ENCODE measurements at places on chromosomes 13 and 19.

- DNase-seq = no peak
Measured at GRCh38 chr13:111486331-111486730, 165.9 kb downstream of the TEX29 start.

DNA sequence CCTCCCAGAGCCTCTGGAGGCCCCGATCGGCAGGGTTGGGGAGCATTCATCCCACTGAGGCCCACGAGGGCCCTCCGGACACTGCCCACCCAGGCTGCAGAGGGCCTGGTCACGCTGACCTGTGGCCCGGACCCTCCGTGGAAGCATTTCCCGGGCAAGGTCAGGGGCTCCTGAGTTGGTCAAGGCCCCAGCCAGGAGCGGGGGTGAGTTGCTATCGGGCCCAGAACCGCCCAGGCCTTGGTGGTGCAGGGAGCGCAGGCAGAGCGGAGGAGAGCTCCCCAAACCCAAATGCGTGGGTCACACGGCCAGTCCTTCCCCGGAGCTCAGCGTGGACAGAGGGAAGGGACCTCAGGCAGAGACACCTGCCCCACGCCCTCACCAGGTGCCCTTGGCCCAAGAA, 25.7 kb downstream of the GPX4 start:
- no peak for DNase-seq

GRCh38 chr19:10286803-10287737, at the start of gene ICAM4:
ICAM4 (plus strand) TSS chr19:10286955; CDS start chr19:10287013, 58 bp downstream.
- DNase-seq = no peak

GRCh38 chr19:18526316-18526715, 4.4 kb upstream of the ELL start:
- no peak for DNase-seq

GRCh38 chr13:37442996-37443395, 155.6 kb downstream of the POSTN start:
- DNase-seq = no peak

DNA sequence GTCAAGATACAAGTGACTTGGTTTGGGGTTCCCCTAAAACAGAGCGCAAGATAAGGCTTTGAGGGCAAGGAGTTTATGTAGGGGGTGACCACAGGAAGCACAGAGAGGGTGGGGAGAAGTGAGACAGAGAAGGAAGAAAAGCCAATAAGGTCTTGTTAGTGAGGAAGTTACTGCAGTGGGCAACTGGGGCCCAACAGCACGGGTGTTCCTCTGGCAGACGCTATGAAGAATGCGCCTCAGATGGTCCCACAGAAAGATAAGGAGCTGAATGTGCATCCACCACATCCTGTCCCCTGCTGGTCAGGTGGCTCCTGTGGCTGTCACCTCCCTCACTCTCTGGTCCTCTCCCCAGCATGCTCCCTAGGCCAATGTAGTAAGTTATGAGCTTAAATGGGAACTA, 333.5 kb downstream of the TSHZ3 start:
- DNase-seq = no peak

GRCh38 chr19:29576761-29577648, 29.1 kb upstream of the POP4 start:
- DNase-seq = no peak

- DNase-seq = no peak
Measured at GRCh38 chr19:5974721-5975387, 3.1 kb downstream of the RANBP3 start.

- no peak for DNase-seq
Measured at GRCh38 chr19:50238043-50238442, 34.6 kb downstream of the MYH14 start.

DNA sequence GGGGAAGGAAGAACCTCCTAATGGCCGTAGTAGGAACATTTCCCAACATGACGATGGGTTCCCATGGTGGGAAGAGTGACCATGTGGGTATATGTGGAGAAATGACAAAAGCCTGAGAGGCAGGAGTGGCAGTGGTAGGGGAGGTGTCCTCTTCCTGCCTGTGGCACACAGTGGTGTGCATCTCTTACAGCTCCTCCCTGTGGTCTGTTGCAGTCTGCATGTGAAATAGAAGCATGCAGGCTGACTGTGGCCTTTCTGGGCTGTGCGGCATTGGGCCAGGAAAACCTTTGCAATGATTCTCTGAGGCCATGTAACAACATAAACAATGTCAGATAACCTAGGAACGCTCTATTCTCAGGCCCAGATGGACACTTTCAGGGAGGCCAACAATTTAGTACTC, 84.0 kb downstream of the LACC1 start:
- DNase-seq = no peak

- DNase-seq = peak; percentile 16
Measured at GRCh38 chr13:26529441-26529840, 28.0 kb upstream of the WASF3 start.

GRCh38 chr13:67833564-67833963, 603.4 kb upstream of the PCDH9 start:
- DNase-seq = no peak

DNA sequence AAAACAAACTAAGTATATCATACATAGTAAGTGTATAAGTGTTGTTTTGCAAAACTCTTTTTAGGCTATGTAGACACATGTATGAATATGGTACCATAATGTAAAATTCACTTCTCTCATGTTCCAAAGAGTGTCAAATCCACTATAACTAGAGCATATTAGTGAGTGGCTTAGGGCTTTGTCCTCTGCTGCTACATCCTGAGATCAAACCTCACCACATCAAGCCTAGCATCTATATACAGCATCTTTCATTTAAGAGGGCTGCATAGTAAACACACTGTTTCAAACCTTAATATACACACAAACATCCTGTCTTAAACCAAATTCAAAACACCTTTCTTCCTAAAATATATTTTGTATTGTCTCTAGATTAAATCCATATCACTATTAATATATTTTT, 38.7 kb downstream of the ELF1 start:
- no peak for DNase-seq

DNA sequence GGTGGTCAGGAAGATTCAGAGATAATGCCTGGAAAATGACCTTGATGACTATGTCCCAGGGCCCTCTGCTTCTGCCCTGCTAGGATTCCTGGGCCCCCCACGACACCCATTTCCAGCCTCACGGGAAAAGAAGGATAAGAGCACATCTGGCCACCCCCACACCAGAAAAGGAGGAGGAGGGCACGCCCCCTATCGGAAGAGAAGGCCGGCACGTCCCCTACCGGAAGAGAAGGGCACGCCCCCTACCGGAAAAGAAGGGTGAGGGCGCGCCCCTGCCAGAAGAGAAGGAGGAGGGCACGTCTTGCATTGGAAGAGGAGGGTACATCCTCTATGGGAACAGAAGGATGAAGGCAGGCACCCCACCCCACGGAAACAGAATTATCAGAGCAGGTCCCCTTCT, 84.3 kb downstream of the IER2 start:
- peak; percentile 84 for DNase-seq

DNA sequence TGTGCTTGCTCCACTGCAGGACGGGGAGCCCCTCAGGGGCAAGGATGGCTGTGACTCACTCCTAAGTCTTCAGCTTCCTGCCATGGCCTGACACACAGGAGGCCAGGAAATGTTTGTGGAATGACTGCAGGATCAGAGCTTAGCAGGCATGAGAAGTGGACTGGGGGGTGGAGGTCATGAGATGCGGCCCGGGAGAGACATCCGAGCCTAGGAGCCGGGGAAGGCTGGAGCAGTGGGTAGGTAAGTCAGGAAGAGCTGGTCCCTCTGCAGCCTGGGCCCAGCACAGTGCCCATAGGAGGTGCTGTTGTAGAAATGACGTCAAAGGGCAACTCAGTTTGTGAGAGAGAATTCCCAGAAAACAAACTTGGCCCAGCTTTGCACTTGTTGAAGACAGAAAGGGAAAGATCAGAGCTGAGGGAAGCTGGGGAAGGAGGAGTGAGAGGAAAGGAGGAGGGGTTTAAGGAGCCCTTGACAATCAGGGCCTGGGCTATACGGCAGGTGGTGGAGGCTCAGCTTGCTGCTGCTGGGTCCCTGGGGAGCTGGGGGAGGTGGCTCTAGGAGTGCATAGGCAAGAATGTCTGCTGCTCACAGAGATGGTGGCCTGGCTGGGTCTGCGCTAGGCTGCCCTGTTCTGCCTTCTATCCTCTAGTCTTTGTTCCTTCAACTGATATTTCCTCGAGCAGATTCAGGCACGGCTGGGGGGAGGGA, 18.5 kb downstream of the POU2F2 start:
- DNase-seq = peak; percentile 74

DNA sequence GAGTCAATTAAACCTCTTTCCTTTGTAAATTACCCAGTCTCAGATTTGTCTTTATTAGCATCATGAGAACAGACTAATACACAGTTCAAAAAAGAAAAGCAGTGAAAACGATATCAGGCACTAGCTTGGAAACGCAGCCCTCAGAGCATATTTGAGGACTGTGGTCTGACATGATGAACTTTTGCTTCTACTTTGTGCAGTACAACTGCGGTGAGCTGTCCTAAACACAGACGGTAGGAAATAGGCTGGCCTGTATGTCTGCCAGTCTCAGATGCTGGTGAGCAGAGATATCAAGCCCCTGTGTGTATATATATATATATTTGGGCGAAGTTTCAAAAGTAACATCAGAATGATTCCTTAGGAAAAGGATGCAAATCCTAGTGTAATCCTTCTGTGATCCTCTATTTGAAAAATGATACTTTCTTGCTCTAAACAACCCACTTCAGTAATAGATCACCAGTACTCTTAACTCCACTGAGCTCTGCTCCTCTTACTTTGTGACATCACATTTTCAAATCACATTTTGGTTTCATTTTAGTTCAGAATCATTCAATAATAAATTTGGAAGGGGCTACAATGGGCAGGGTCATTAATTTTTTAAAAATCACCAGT, 74.4 kb downstream of the TNFRSF19 start:
- no peak for DNase-seq

DNA sequence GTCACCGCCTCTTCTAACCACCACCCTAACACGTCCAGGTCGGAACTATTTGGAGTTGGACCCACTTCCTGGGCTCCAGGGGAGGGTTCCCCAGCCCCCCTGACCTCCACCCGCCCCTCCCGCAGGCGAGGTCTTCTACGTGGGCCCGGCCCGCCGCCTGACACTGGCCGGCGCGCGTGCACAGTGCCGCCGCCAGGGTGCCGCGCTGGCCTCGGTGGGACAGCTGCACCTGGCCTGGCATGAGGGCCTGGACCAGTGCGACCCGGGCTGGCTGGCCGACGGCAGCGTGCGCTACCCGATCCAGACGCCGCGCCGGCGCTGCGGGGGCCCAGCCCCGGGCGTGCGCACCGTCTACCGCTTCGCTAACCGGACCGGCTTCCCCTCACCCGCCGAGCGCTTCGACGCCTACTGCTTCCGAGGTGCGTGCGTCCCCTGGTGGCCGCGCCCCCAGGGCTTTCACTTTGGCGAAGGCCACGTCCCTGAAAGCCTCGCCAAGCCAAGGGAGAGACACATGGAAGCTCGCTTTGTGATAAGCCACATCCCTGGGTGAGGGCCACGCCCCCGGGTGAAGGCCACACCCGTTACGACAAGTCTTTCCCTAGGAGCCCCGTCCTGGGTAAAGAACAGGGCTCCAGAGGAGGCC, 13.2 kb downstream of the NCAN start:
- DNase-seq = peak; percentile 86

DNA sequence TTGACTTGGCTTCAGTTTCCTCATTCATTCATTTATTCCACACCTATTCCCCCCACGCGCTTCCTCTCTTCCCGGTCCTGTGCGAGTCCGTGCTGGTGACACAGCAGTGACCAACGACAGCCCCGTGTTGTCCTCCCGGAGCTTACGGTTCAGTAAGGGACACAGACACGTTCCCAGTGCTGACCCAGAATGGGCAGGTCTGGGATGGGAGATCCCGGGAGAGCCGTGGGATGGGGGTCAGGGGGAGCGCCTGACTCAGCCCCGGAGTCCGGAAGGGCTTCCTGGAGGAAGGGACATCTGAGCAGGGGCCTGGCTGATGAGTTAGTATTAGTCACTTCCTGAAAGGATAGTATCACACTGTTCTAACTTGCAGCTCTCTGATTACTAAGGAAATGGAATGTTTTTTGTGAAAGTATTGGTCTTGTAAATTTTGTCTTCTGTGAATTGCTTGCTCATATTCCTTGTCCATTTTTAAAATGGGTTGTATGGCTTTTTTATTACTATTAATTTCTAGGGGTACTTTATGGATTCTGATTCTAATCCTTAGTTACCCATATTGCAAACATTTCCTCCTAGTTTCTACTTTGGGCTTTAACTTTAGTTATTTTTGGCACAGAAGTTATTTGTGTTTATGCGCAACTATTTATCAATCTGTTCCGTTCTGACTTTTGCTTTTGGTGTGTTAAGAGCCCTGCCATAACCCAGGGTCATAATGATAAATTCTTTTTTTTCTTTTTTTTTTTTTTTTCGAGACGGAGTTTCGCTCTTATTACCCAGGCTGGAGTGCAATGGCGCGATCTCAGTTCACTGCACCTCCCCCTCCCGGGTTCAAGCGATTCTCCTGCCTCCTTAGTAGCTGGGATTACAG, 708 bp upstream of the ERCC1 start:
- DNase-seq = no peak

DNA sequence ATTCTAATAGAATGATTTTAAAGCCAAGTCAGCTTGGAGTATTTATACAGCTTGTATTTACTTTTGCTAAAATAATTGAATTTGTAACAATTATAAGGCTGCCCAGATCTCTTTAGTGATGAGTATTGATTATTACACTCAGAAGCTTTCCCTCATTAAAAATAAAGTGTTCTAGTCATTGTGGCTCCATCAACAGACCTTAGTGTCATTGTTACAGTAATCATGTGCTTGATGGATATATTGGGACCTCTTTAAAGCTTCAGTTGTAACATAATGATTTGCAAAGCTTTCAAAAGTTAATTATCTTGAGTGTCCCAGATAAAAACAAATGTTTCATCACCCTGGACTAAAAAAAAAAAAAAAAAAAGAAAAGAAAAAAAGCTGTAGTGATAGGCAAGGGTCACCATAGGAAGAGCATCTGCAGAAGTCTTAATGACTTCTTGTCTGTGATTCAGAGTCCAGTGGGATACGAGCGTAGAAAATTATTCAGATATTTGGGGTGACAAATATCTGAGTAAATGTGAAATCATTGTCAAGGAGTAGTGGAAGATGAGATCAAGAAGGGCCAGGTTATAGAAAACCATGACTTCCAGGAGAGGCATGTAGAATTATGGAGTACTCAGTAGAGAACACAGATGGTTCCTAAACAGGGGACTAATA, 369.6 kb downstream of the DCT start:
- DNase-seq = no peak

GRCh38 chr13:96783511-96783910, 210.8 kb downstream of the OXGR1 start:
- DNase-seq = no peak
